ENCODE measurements at places on chromosomes 1 and 21.

DNA sequence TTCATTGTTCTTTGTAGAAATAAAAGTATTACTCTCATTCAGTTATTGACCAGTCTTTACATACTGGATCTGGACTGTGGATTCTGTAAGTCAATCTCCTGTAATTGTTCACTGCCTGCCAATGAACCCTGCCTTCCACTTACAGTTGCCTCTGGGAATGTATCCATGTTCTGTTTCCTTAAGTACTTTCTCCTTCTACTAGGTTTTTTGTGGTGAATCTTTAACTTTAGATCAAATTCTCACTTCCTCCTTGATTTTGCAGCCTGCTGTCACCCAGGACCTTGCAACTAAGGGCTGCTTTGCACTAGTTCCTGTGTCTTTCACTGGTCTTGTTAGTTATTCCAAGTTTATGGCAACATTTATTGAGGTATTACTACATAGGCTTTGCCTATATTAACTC is 28.2 kb upstream of the ANKRD13C start:
- no peak for DNase-seq

DNA sequence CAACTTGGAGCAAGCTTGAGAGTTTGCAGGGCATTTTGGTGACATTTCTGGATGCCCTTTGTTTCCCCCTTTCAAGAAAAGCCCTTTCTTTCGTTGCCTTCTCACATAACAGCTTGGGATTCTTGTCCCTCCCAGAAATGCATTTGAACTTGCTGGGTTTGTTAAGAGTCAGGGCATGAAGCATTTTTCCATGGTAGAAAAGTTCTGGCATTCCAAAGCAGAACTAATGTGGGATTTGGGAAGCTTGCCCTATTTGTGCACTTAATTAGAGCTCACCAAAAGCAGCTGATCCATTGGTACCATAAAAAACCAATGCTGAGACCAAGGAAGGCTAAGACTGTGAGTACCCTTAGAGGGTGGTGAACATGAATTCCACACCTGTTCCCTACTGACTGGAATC is 99.8 kb upstream of the HOOK1 start:
- DNase-seq = no peak

DNA sequence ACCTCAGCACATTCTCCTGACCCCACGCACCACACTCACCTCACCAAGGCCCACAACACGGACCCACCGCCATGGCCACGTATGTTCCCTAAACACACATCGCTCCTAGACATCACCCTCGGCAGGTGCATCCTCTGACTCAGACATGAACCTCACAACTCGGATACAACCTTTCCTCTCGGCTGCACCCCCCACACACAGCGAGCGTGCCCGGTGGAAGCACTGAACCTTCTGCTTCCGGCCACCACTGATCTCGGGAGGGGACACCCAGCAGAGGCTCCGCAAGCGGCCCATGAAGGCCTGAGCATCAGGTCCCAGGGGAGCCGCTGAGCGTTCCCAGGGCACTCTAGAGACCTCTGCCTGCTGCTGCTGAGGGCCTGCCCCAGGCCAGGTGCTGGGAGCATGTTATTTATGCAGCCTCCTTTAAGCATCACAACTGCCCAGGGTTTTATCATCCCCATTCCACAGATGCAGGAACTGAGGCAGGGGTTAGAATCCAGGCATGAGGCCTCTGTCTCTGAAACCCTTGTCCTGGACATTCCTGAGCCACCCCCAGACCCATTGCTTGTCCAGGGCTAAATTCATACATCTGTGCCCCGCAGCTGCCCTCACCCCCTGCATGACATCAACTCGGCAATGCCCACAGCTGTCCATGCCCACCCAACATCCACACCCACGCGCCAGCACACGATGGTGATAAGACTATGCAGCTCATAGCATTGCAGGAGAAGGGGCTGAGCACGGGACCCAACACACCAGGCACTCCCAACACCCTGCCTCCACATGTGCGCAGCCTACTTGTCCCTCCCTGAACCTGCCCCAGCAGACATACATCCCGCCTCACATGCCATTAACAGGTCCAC is 27.0 kb downstream of the SDC3 start:
- no peak for DNase-seq

- DNase-seq = no peak
These were observed 57.6 kb downstream of the DNM3 start for GRCh38 chr1:171898941-171899340.

GRCh38 chr21:39800311-39800710 is 55.3 kb downstream of the IGSF5 start:
- DNase-seq = no peak

DNA sequence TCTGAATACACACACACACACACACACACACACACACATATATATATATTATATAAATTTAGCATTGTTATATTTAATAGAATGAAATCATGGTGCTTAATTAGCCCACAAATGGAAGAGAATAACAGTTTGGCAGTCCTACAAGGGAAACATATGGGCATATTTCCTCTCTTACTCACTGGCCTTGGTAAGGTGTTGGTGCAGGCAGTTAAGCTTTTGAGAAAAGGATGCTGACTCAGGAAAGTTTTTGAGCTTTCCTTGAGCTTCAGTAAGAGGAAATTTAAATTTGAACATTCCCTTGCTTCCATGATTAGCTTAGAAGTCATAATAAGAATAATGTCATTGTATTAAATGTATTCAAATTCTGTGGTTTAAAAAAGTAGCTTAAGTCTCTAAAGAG is 37.0 kb upstream of the B3GALT5 start:
- DNase-seq = no peak

DNA sequence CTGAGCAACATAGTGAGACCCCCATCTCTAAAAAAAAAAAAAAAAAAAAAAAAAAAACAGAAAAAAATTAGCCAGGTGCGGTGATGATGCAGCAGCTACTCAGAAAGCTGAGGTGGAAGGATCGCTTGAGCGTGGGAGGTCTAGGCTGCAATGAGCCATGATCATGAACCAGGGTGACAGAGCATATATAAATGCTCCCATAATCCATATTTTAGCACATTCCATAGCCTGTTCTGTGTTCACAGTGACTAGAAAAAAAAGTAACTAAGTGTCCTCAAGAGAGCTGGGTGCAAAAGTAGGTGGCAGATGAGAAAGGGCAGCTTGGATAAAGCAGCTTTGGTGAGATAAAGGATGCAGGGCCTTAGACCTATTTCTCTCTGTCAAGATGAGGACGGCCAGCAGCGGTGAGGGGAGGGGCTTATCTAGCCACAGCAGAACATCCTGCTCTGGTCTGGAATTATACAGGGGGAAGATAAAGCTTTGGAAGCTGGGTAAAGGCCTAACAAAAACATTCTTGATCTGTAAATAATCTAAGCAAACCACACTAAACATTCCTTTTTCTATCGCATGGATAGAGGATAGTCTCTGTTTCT is 205.3 kb downstream of the DAB1 start:
- DNase-seq = no peak
